ENCODE measurements at places on chromosomes 6 and 20.

- DNase-seq: no peak
Observed at GRCh38 chr20:8368670-8369069, 236.6 kb downstream of the PLCB1 start.

GRCh38 chr20:63119121-63119962 is 96.6 kb downstream of the YTHDF1 start:
- DNase-seq: no peak

GRCh38 chr6:79543411-79543810 is 6.2 kb upstream of the LCA5 start:
- no peak for DNase-seq

- peak; percentile 68 for DNase-seq
Observed at GRCh38 chr6:149317644-149318571, at the start of gene TAB2. TSS of gene TAB2 (plus strand) at chr6:149317712. CDS start at chr6:149369998, 52,286 bp downstream.

GRCh38 chr20:58650181-58650775 is 805 bp upstream of the STX16 start:
- peak; percentile 68 for DNase-seq

DNA sequence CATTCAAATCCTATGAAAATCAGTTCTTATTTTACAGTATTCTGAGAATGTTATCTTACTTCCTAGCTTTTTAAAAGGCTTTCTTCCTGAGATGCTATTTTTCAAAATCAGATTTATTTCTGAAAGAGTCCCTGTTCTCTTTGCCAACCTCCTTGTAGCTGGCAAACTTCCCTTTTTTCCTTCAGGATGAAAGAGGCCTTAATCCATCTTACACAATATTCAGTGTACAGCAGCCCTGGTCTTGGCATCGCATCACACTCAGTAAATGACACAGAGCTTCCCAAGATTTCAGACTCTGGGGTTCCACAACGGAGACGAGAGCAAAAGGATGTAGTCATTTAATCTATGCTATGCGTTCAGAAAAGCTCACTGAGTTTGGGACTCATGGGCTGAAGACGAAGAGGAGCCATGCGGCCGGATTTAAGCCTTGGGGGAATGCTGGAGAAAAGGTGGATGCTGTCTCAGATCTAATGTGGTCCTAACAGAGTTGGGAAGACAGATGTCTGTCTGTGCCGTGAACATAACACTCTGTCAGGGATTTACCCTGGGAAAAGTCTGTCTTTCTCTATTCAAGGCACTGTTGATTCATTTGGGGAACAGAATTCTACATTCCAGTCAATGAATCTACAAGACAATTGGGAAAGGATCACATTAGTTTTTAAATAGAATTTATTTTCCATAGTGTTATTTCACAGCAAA is 616.4 kb upstream of the AGPAT4 start:
- no peak for DNase-seq

- DNase-seq: no peak
Observed at GRCh38 chr20:4585104-4585753, 136.5 kb upstream of the PRND start.

GRCh38 chr6:40036186-40036585 is 101.9 kb upstream of the MOCS1 start:
- DNase-seq: no peak

- no peak for DNase-seq
Observed at GRCh38 chr6:44898296-44898930, 429.7 kb upstream of the RUNX2 start.

GRCh38 chr6:4186385-4186784 is 51.0 kb upstream of the ECI2 start:
- no peak for DNase-seq

GRCh38 chr6:169424149-169424804 is 170.6 kb upstream of the THBS2 start:
- DNase-seq: no peak

- no peak for DNase-seq
Observed at GRCh38 chr6:31468311-31468710, 29.6 kb upstream of the MICB start.

GRCh38 chr6:88165087-88165843 is 882 bp downstream of the CNR1 start:
- no peak for DNase-seq

DNA sequence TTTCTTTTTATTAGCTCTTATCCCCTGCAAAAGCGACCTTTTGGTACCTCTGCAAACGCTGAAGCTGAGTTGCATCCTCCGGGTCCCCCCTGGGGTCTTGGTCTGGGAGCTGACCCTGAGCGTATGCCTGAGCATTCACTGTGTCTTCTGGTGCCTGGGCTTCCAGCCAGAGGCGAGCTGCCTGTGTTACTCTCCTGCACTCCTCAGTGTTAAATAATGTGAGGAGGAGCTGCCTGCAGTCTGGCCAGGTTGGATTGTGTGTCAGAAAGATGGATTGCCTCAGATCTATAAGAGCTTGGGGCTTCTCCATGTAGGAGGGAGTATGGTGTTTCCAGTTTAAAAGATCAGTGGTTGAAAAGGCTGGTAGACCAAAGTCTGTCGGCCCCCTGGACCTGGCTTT is 8.7 kb upstream of the GMPR start:
- no peak for DNase-seq

GRCh38 chr6:133067960-133068359 is 173.2 kb upstream of the EYA4 start:
- DNase-seq: no peak

DNA sequence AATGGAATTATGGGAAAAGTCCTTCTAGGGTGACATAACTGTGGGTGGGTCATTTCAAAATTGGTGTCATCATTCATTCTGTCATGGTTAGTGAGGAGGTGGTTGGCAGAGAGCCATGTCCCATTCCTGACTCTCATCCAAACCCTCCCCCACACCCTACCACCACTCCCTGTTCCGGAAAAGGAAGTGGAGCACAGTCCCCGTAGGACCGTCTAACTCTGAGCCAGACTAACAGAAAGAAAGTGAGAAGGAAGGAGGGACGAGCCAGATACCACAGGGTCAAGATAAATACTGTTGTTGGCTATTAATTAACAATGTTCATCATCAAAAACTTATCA is 4.8 kb downstream of the TRIM10 start:
- no peak for DNase-seq

DNA sequence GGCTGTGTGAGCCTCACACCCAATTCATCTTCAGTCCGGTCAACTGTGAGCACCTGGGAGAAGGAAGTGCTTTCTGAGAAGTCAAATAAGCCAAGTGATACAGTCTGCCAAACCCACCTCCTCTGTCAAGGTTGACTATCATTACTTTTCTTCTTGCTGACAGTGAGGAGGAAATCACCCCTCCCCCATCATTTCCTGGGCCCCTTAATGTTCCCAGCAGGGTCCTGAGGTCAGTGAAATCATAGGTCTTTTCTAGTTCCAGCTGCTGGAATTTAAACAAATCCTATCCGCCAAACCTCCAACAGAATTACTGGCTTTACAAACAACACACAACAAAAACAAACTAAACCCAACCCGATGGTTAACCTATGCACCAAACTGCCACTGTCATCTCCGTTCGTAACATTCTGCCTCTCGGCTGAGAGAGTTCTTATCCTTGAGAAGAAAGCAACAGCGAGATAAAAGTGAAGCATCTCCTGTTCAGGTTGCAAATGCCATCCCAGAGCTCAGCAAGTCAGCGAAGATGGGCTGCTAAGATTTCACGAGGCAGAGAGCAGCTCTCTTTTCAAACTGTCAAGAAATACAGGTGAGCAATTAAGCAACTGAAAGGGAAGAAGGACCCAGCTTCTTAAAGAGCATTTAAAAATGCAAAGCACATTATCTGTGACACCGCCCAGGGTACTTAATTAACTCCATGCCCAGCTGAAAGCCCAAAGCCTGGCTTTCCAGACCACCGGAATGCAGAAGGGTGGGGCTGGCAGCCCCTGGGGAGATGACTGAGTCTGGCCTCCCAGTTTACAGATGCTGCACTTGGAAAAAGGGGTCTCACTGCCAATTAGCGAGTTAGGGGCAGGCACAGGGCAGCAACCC is 24.7 kb downstream of the GFOD1 start:
- no peak for DNase-seq

GRCh38 chr6:39361657-39362486 is 39.4 kb upstream of the KCNK16 start:
- no peak for DNase-seq

GRCh38 chr6:84033523-84034451 is at the start of gene MRAP2:
TSS of gene MRAP2 (plus strand) at chr6:84033772. CDS start at chr6:84055319, 21,547 bp downstream.
- no peak for DNase-seq

DNA sequence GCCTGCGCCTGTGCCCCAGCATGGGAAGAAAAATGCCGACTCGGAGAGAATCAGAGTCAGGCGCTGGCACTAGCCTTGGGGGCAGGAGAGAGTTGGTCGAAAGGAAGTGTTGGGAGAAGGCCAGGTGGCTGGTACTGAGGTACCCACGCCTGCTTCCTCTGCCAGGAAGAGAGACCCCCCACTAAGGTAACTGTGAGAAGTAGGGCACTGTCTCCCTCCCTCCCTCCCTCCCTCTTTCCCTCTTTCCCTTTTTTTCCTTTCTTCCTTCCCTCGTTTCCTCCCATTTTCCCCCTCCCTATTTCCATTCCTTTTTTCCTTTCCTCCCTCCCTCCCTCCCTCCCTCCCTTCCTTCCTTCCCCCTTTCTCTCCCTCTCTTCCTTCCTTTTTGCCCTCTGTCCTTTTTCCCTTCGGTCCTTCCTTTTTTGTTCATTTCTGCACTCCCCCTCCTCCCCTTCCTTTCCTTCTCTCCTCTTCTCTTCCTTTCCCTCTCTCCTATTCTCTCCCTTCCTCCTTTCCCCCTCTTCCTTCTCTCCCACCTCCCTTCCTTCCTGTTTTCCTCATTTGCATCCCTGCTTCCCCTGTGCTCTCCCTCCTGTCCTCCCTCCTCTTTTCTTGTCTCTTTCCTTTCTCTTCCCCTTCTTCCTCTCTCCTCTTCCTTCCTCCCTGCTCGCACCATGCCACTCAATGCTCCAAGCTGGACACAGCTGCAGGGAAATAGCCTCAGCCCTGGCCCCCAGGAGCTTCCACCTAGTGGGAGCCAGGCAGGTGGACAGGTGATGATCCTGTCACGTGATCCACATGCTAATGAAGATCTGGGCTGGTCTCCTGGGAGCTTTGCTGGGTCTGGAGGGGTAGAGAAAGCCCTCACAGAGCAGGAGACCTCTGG is 148.0 kb downstream of the DHX35 start:
- no peak for DNase-seq

GRCh38 chr6:6379573-6379972 is 59.1 kb upstream of the F13A1 start:
- DNase-seq: no peak

DNA sequence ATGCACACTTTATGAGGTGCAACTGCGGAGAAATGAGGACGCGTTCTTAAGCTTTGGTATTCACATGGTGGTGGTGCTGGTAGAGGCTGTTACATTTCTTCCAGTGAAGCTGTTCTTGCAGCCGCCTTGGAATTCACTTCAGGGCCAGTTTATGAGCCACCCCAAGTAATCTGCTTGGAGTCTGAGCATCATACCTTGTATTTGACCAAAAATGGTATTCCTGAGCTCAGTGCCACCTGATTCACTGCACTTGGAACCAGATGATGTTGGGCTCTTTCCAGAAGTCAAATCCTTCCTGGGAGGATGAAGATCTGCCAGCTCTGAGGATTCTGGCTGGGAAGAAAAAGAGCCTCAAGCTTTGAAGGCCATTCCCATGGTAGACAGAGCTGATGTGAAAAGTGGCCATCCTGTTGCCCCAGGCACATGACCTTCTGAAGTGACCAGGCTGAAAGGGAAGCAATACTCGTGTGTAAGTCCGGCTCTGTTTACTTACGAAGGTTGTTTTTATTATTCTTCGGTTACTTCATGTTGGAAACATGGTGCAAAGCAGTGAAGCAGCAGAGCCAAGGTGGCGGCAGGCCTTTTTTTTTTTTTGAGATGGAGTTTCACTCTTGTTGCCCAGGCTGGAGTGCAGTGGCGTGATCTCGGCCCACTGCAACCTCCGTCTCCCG is 7.7 kb downstream of the MANBAL start:
- no peak for DNase-seq

DNA sequence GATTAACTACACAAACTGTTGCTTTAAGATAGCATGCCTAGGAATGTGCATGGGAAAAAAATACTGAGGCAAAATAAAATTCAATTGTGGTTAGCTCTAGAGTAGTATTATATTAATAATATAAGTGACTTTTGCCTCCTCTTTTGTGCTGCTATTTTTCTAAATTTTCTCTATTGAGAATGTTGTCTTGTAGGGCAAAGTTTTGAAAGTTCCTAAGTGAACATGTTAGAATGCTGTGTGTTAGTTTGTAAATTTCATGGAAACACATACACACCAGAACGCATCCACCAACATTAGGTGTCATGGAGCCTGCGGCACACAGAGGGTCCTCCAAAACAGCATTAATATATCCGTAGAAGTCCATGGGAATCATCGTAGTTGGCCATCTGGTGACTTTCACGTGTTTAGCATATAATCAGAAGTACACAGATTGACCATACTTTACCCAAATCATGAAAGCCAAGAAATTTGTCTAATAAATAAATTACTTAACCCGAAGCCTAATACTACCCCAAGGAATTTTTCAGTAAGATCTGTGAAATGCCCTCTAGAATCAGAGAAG is 25.6 kb downstream of the ARHGAP18 start:
- DNase-seq: no peak

GRCh38 chr6:137724495-137725211 is 142.4 kb upstream of the TNFAIP3 start:
- DNase-seq: no peak

- no peak for DNase-seq
Observed at GRCh38 chr20:60754856-60755255, 497.2 kb upstream of the CDH4 start.

- no peak for DNase-seq
Observed at GRCh38 chr6:157669747-157670216, 153.3 kb upstream of the SNX9 start.

GRCh38 chr6:106745197-106745770 is 115.9 kb downstream of the QRSL1 start:
- DNase-seq: no peak

DNA sequence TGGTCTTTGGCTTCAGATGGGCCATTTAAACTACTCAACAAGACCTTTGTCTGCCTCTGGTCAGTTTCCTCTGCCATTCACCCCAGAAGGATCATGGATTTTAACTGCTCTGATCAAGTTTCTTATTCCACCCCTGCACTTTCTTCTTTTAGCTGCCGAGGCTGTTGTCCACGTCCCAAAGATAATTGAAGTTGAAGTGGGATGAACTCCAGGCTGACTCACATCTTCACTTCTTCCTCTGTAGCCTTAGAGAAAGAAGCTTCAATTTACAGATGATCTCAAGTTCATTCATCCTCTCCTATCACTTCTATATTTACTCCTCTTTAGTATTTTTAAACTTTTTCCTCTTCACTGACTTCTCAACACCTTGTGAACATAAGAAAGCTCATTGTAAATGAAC is 651.6 kb downstream of the UTRN start:
- no peak for DNase-seq

Measured in T-helper 2 cell (primary cell).